ENCODE measurements at places on chromosomes 6 and 20.

GRCh38 chr20:53642196-53643030 lies 48.8 kb upstream of the ZNF217 start:
- no peak for DNase-seq

- DNase-seq: no peak
These were observed 103.9 kb upstream of the PMEPA1 start for GRCh38 chr20:57813509-57814269.

DNA sequence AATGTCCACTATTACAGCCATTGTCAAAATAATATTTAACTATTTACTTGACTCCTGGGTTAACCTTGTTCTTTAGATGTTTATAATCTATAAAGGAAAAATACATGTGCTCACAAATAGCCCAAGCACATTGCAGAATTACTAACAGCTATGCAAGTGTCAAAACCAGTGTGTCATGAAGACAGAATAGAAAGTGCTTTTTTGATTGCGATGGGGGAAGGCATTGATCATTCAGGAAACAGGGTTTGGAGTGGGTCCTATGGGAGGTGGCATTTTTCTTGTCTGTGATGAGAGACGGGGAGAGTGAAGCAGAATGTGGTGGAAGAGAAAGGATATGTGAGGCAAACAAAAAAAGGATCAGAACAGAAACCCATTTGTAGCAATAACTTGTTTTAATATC lies 1.0 kb upstream of the AGPAT4 start:
- DNase-seq: no peak

- DNase-seq: no peak
These were observed 71.5 kb downstream of the PKHD1 start for GRCh38 chr6:52015953-52016352.

DNA sequence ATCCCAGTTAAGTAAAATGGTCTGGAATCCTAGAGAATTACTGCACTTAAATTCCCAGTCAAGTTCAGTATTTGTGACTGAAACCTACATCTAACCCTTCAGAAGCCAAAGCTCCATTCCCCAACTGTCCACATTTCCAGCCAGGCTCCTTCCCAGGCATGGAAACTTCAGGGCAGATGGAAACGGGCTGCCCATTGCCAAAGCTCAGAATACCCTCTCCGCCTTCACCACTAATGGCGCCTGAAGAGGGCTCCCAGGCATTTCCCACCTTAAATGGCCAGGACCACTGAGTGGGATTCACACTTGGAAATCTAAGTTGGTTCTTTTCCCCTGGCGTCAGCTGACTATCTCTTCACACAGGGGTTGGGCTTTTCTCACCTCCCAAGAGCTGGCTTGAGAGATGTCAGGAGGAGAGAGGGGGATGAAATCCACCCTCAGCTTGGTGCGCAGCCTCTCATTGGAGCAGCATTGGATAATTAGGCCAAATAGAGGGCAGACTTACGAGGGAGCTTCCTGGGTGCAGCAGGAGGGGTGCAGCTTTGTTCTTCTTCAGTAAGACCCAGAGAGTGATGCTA lies 82.9 kb downstream of the ANKRD60 start:
- DNase-seq: no peak

- DNase-seq: no peak
These were observed 32.7 kb upstream of the COL10A1 start for GRCh38 chr6:116158641-116159040.

- no peak for DNase-seq
These were observed 18.4 kb downstream of the C6orf89 start for GRCh38 chr6:36904114-36904513.

DNA sequence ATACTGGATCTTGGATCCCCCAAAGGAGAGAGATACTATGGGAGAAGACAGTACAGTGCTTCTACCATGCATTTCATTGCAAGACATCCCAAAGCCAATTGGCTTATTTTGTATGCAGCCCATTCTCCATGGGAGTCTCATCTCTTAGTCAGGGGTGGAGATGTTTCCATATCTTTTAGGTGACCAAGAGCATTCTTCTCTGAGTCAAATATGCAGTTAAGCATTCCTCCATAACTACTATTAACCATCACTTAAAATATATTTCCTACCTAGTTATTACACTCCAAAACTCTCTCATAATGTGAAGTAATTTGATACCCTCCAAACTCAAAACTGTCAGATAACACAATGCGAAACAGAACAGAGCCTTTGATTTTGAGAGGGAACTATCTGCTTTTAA lies 542.6 kb downstream of the HDGFL1 start:
- DNase-seq: peak; percentile 63

GRCh38 chr6:139580592-139581484 lies 206.4 kb upstream of the CITED2 start:
- no peak for DNase-seq

DNA sequence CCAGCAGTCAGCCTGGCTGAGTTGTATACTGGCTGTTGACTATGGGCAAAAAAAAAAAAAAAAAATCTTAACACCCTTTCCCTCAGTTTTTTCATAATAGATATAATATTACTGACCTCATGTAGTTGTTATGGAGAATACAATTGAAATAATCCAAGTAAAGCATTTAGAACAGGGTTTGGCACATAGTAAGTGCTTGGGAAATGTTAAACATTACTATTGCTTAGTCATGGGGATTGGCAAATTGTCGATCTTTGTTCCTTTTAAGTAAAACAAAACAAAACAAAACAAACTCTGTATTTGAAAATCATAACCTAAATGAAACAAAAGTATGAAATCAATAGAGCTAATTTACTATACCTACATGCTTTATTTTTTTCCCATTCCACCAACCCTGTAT lies 458.4 kb downstream of the GRIK2 start:
- DNase-seq: no peak

DNA sequence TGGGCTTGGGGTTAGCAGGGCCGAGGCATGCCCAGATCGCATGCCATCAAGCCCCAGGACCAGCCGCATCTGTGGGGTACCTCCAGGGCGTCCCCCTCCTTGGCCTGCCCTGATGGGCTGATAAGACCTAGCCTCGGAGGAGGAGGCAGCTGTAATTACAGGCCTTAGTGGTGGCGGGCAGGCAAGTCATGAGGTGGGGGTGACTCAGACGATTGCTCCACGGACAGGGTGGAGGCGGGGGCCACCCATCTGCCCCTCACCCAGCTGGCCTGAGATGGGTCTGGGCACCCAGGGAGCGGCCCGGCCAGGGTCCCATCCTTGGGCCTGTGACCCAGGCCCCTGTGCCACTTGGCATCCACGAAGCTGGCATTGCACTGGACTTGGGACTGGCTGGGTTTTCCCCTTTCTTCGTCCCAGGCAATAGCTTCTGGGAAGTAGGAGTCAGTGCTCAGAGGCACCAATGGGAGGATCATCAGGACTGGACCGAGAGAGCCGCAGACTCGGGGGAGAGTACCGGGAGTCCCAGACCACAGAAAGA lies 57.5 kb downstream of the CEBPB start:
- DNase-seq: no peak

GRCh38 chr6:139712830-139713229 lies 338.4 kb upstream of the CITED2 start:
- DNase-seq: no peak

DNA sequence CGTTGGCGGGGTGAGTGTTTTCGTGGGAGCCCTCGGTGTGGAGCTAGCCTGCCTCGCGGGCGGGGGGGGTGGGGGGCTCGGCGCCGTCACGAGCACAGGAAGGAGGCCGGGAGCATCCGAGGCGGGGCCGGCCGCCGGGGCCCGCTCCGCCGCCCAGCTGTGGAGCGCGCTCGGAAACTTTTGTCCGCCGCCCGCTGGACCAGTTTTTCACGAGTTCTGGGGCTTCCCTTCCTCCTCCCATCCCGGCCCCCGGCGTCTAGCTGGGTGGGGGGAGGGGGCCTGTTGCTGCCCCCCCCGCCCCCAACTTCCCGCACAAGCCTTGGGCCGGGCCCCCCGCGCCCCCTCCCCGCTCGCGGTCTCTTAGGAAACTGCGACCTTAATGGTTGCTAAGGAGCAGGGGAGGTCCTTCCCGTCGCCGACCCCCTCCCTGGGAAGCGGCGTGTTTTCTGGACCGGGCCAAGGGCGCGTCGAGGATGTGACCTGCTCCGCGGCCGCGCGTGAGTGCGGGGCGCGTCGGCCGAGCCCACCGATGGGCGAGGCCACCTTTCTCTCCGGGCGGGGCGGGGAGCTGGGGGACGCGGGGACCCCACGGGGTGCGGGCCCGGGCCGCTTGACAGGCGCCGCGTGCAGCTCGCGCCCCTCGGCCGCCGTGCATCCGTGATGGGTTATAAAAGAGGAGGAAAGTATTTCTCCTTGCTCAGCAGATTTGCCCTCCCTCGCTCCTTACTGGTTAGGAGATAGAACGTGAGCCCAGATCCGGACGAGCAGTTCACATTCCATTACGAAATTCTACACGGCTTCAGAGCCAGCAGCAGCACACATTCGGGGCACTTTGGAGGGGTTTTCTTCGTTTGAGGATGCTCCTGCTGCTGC lies 1.4 kb downstream of the RREB1 start:
- DNase-seq: no peak

DNA sequence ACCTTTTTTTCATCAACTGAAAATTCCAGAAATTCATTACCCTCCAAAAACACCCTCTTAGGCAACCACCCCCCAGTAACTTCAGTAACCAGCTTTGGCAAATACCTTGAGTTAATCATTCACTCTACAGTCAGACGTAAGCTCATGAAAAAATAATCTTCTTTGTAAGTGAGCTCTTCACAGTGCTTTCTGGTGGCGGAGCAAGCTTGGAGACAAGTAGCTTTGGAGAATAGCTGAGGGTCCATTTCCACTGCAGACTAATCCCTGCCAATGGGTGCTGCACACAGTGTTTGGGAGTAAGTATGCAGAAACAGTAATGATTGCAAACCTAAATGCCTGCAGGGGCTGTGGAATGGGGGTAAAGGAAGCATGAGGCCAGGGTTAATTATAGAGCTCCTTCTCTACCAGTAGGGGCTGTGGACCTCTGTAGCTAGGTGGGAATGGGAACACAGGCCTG lies 56.8 kb upstream of the HINT3 start:
- no peak for DNase-seq

- no peak for DNase-seq
These were observed 159.9 kb downstream of the TFAP2B start for GRCh38 chr6:50978380-50979170.

- DNase-seq: no peak
These were observed 101.5 kb downstream of the RNF144B start for GRCh38 chr6:18488526-18489270.

- DNase-seq: no peak
These were observed 19.3 kb downstream of the CITED2 start for GRCh38 chr6:139355172-139355571.

- no peak for DNase-seq
These were observed 22.2 kb downstream of the EIF2S2 start for GRCh38 chr20:34089655-34090345.

- DNase-seq: no peak
These were observed 454.7 kb downstream of the TFAP2B start for GRCh38 chr6:51273228-51273961.

GRCh38 chr20:43736588-43737158 lies 9.9 kb upstream of the GTSF1L start:
- DNase-seq: no peak

DNA sequence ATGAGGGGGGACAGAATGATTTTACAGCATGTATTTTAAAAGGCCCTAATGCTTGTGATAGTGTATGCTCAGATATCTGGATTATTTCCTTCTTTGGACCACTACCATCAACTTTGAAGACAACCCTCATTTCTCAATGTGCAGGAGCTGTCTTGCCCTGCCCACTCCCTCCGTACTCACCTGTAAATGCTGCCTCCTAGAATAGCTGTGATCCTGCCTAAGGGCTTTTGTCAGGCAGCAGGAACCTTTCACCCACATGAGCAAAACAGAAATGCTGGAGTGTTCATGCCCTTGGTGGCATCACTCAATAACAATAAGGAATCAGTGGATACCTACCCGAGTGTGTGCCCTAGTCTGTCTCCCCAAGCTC lies 723.6 kb upstream of the FLRT3 start:
- no peak for DNase-seq

- DNase-seq: no peak
These were observed 24.2 kb downstream of the KIAA0319 start for GRCh38 chr6:24621626-24622289.

GRCh38 chr6:144315226-144315980 lies 30.3 kb downstream of the UTRN start:
- DNase-seq: no peak

DNA sequence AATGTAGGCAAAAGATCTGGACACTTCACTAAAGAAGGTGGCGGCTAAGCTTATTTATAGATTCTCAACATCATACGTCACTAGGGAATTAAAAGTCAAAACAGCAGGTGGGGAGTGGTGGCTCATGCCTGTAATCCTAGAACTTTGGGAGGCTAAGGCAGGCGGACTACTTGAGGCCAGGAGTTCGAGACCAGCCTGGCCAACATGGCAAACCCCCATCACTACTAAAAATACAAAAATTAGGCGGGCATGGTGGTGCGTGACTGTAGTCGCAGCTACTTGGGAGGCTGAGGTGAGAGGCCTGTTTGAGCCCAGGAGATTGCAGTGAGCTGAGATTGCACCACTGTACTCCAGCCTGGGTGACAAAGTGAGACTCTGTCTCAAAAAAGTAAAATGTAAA lies 74.6 kb downstream of the GPX5 start:
- DNase-seq: no peak

DNA sequence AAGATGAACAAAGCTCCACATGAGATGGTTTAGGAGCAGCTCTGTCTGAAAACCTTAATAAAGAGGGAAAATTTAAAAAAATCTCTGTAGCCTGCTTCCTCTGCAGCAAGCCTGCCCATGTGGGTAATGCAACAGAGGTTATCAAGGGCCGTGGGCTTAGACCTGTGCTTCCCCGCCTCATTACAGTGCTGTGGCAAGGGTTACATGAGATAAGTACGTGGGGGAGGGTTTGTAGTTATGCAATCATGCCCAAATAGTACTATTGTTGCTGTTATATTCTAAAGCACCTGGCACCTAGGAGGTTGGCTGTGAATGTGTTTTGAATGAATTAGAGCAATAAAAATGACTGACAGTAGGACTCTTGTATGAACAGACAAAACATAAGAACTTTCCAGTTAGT lies 68.3 kb downstream of the PKHD1 start:
- no peak for DNase-seq

DNA sequence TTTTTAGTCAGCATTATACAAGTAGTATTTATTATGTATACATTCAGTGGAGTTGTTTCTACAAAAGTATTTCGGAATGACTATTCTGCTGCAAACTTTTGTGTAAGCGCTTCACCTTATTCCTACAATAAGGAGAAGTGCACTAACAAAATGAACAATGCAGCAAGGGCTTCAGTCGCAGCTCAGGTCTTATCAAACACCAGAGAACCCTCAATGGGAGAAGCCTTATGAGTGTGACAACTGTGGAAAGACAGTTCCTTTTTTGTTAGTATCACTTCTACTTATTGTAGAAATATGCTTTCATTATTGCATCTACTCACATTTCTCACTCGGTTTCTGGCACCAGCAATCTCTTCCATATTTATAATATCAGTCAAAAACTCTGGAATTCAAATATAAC lies 18.8 kb downstream of the ZKSCAN3 start:
- DNase-seq: no peak

GRCh38 chr6:100381111-100381510 lies 83.6 kb downstream of the SIM1 start:
- DNase-seq: no peak

All from AG04449 (cell line).